NAMALWA (cell line): ENCODE measurements at places on chromosomes 6 and 20.

DNA sequence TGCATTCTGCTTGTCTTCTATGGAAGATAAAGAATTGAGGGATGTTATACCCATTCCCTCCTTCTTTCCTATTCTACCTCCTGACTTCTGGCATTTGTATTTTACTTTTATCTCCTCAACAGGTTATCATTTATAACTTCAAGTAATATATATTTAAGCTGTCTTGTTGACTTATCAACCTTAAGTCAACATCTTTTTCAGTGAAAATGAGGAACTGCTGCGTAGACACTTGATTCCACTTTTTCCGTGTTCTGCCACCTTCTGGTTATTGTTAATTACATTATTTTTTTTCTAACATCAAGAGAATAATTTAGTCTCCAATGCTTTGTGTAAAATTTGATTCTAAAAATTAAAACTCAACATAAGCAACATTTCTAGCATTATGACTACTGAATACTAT lies 107.5 kb downstream of the PRKN start:
- DNase-seq: no peak

- no peak for DNase-seq
Observed at GRCh38 chr6:45426251-45426650, 48.5 kb upstream of the SUPT3H start.

DNA sequence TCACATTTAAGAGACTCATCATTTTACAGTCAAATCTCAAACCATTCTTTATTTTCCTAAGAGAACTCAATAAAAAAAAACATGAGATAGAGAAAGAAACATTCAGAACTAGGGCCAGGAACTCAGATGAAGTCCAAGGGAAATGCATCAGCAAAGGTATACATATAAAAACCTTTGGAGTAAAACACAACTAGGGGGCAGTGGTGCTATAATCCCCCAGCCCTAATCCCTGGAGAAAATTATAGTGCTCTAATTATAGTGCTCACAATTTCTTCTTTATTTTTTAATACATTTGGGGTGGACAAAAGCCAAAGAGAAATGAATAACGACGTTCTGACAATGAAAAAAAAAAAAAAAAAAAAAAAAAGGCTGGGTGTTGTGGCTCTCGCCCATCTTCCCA lies 100.6 kb upstream of the EMILIN3 start:
- no peak for DNase-seq

GRCh38 chr6:63458480-63459115 lies 113.7 kb upstream of the LOC128125822 start:
- no peak for DNase-seq

DNA sequence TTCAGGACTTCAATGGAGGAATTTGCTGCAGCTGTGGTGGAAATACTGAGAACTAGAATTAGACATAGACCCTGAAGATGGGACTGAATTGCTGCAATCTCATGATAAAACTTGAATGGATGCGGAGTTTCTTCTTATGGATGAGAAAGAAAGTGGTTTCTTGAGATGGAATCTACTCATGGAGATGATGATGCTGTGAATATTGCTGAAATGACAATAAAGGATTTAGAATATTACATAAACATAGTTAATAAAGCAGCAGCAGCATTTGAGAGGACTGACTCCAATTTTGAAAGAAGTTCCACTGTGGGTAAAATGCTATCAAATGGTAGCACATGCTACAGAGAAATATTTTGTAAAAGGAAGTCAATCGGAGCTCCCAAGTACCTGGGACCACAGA lies 264.6 kb downstream of the UBE3D start:
- no peak for DNase-seq

DNA sequence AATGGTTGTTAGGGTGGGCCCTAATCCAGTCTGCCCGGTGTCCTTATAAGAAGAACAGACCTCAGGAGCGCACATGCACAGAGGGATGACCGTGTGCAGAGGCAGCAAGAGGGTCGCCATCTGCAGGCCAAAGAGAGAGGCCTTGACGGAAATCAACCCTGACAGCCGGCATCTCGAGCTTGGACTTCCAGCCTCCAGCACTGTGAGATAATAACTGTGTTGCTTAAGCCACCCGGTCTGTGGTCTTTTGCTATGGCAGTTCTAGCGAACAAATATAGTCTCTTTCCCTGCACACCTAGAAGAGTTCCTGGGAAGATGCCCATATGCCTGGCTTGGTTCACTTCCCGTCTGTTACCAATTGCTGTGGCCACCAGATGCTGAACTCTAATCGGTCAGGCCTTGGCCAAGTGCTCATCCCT lies 35.3 kb upstream of the PTGIS start:
- DNase-seq: no peak

DNA sequence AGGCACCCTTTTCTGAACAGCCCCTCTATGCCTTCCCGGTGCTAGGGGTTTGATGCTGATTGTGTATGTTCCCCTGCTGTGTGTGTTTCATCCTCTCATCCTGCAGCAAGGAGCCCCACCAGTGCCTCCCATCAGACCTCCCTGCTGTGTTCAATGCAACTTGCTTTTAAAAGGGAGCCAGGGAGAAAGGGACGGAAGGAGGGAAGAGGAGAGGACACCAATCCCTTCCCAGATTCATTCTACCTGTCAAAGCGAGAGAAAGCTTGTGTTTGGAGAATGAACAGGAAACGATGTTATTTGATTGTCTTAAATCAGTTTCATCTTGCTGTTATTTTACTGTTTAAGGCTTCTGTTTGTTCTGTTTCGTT lies 259.2 kb downstream of the ADGB start:
- no peak for DNase-seq

- DNase-seq: no peak
Observed at GRCh38 chr20:20362774-20363433, 5.0 kb upstream of the INSM1 start.

DNA sequence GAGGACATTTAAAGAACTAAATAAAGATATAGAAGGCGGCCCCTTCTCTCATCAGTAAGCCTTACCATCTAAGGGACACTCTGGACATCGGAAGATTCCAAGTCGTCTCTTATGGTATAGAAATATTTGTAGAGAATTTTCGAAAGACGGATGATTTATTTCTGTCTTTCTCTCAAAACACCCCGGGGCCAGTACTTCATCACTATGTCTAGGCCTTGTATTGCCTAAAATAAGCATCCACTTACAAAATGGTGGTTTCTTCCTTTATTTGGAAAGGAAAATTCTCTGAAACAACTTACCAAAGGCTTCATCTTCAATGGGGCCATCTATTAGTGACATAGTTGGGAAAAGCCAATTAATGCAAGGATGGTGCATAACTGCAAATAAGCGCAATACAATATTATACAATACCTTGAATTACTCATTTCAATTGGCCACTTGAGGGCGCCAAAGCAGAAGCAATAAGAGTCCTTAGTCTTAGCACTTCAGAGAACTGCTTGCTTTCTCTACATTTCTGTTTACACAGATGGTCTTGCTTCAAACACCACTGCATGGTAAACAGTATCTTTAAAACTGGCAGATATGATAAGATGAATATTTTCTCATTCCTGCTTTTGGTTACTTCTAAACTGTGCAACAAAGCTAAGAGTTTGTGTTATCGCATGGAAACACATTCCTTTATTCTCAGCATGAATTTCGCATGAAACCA lies 113.2 kb downstream of the VIP start:
- peak; percentile 82 for DNase-seq

DNA sequence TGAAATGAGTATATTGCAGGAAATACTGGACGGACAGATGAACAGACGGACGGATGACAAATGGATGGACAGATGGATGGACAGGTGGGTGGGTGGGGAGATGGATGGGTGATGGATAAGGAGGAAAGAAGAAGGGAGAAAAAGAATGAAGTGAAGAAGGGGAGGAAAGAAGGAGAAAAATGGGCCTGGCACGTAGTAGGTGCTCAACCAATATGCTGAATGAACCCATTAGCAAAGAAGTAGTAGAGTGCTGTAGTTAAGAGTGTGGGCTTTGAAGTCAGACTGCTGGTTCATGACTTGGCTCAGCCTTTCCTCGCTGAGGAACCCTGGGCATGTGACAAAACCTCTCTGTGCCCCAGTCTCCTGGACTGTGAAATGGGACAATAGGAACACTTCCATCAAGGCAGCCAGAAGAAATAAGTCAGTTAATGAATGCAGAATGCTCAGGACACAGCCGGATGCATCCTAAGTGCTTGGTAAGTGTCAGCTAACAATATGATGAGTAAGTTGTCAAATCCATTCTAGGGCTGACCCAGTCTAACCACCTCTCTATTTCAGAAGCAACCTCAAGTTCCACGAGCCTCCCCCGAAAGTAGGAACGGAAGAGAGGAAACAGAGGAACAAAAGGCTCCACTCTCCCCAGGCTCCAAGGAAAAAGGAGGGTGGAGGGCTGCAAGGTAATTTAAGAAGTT lies 37.9 kb downstream of the PREX1 start:
- DNase-seq: no peak

DNA sequence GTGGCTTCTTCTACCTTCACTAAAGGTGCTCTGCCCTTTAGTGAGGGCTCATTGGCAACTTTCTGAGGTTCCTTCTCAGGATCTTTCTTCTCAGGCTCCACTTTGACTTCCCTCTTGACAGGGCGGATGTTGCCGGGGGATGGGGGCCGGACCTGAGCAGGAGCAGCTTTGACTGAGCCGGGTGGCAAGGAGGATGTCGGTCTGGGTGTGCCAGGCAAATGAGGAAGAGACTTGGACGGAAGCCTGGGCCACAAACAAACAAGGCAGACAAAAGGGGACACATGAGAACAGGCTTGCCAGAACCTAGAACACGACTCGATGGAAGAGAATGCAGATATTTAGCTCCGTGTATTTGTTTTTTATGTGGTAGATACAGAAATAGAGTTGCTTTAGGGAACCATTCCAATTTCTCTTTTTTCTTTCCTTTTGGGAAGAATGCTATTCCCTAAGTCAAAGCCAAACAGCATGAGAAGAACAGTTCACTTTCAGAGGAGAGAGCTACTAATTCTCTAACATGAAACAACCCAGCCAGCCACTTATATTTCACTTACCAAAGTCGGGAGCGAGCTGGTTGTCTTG lies 76.2 kb upstream of the BCLAF1 start:
- peak; percentile 3 for DNase-seq

- no peak for DNase-seq
Observed at GRCh38 chr6:11729076-11729475, 49.5 kb downstream of the ADTRP start.

GRCh38 chr6:90347411-90347851 lies 50.8 kb upstream of the BACH2 start:
- DNase-seq: no peak

- DNase-seq: no peak
Observed at GRCh38 chr6:62993951-62994350, 217.3 kb upstream of the FKBP1C start.

DNA sequence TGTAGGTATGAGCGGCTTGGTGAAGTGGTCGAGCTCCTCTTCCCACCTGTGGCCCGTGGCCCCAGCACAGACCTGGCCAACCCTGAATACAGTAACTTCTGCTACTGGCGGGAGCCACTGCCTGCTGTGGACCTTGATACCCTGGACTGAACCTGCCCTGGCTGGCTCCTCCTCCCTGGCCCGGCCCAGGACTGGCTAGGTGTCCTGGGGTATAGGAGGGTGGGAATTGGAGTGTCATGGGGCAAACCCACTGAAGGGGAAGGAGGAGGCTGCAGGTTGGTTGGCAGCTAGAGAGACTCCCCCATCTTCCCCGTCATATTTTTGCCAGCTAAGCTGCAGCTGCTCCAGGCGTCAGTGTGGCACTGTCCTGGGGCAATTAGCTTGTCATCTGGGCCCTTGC lies 7.9 kb downstream of the EMILIN3 start:
- DNase-seq: no peak

GRCh38 chr20:44911264-44911921 lies 1.5 kb downstream of the PABPC1L start:
- peak; percentile 67 for DNase-seq

- no peak for DNase-seq
Observed at GRCh38 chr20:62354031-62354808, 12.9 kb downstream of the LAMA5 start.

DNA sequence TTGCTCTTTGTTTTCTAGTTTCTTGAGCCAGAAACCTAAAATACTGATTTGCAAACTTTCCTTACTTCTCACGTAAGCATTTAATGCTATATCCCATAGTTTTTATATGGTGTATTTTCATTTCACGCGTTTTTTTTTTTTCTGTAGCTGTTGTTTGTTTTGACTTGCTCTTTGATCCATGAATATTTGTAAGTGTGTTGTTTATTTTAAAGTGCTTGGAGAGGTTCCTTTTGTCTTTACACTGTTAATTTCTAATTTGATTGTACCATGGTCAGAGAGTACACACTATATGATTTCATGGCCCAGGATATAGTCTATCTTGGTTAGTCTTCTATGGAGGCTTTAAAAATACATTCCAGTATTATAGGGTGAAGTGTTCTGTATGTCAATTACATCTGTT lies 84.8 kb upstream of the RNF217 start:
- no peak for DNase-seq

DNA sequence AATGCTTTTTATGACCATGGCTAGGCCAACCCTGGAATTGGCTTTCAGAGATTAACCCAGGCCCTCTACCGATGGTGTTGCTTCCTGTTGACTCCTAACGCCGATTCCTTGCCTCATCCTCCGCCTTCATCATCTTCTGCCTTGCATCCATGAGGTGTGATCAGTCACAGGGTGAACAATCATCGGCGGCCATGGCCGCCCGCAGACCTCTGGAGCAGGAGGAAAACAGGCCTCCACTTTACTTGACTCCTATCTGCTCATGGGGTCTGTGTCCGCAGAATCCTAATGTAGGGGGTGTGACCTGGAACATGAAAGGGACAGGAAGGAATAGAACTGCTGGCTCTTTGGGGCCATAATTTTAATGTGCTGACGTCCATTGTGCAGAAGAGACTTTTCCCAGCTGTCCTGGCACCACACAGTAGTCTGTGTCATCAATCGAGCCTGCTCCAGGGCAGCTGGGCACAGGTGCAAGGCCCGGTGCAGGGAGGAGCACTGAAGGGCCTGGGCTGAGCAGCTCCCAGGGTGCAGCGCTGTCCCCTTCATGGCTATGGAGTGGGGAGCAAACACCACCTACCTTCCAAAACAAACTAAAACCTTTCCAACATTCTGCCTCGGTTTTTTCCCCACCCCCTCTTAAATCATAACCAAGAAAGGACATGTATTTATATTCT lies 8.0 kb downstream of the SLC22A3 start:
- DNase-seq: no peak
